DMS 273 treated with DMSO at 0.1 percent for 48 hours (cell line): ENCODE measurements at places on chromosomes 2 and 18.

DNA sequence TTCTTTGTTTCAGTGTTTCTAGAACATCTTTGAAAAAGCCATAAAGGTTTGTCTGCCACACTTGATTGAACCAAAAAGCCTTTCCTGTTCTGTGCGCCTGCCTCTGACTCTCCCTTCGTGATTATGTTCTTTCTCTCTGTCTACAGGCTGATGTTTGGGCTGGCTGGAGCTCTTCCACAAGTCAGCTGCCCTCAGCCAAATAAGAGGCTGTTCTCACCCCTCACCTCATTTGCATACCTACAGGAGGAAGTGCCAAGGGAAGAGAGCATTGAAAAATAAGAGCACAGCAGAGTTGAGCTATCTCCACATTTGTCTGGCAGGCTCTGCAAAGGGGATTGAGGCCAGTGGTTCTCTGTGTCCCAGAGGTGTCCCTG lies 15.8 kb downstream of the INPP5D start:
- no peak for DNase-seq

DNA sequence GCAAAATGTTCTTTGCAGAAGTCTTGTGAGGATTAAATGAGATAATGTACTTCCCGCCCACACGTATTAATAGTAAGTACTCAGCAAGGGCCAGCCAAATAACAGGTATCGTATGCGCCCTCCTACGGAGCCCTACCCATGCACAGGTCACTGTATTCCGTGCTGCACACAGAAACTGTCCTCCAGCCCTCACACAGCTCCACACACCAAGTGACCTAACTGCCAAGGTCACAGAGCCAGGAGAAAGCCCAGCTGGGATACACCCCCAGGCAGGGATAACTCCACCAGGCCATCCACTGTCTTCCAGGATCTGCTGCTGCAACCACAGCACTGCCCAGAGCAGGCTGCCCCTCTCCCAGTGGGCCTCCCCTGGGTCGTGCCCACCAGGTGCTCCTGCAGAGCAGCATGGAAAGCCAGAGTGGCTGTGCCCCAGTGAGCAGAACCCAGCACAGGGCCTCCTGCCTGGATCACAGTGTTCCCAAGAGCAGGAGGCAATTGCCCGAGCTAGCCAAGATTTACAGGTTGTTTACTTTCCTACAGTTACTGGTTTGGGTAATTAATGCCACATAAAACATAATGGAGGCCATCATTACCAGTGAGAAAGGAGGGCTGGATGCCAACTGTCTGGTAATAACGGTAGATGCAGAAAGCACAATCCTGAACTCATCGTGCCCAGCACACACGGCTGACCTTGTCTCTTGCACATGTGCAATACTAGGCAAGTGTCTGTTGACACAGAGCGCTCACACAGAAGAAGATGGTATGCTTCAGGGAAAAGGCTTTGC lies 24.4 kb downstream of the TFCP2L1 start:
- DNase-seq = no peak

DNA sequence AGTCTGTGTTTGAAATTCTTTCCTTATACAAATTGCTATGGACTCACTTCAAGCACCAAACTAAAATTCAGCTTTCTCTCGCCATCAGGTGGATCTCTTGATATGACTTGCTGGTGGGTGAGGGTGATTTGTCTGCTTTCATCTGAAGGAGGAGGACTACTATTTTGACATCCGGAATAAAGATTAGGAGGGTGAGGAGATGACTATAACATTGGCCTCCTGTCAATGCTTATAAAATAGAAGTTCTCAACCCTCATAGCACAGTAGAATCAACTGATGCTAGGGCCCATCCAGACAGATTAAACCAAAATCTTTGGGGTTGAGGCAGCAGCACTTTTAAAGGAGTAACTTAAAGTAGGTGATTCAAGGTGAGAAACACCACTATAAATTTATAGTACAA lies 120.4 kb upstream of the DNAJC10 start:
- no peak for DNase-seq

DNA sequence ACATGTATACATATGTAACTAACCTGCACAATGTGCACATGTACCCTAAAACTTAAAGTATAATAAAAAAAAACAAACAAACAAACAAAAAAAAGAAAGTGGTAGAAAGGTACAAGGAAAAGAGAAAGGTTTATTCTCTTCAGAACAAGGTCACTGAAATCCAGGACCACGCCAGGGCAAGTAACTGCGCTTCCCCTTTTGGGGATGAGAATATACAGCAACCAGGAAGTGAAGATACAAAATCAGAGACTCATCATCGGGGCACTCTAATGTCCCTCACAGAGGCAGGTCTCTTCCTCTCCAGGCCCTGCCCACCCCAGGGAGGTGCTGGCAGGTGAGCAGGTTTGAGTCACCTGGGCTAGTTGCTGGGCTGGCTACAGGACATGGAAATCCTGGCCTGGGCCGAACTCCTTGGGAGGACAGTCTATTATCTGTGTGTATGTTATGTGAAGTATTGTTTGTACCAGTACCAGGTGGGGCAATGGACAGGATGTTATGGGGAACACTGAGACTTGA lies 100.4 kb upstream of the GPR45 start:
- DNase-seq = no peak

- no peak for DNase-seq
Measured at GRCh38 chr2:155412598-155412997, 714.1 kb downstream of the KCNJ3 start.

- no peak for DNase-seq
Measured at GRCh38 chr2:146481629-146482028, 1363.2 kb upstream of the ACVR2A start.

GRCh38 chr2:3348767-3349166 lies 28.9 kb downstream of the EIPR1 start:
- DNase-seq = no peak

DNA sequence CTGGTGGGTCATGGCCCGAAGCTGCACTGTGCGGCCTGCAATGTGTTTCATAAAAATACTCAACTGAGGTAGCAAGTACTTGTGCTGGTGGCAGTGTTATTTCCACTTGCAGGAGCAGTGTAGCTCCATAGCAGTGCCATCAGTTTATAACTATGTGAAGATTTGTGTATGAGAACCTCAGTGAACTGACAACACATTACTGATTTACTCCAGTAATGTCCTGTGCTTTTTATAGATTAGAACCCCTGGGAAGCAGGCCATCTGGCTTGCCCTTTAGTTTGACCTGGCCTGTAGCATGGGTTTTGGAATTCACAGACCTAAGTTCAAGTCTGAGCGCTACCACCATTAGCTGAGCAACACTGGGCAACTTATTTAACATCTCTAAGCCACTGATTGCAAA lies 99.7 kb upstream of the AQP4 start:
- DNase-seq = no peak

- no peak for DNase-seq
Measured at GRCh38 chr18:47968721-47969120, 38.3 kb upstream of the SMAD2 start.

GRCh38 chr2:227360351-227360750 lies 18.8 kb downstream of the TM4SF20 start:
- DNase-seq = no peak

DNA sequence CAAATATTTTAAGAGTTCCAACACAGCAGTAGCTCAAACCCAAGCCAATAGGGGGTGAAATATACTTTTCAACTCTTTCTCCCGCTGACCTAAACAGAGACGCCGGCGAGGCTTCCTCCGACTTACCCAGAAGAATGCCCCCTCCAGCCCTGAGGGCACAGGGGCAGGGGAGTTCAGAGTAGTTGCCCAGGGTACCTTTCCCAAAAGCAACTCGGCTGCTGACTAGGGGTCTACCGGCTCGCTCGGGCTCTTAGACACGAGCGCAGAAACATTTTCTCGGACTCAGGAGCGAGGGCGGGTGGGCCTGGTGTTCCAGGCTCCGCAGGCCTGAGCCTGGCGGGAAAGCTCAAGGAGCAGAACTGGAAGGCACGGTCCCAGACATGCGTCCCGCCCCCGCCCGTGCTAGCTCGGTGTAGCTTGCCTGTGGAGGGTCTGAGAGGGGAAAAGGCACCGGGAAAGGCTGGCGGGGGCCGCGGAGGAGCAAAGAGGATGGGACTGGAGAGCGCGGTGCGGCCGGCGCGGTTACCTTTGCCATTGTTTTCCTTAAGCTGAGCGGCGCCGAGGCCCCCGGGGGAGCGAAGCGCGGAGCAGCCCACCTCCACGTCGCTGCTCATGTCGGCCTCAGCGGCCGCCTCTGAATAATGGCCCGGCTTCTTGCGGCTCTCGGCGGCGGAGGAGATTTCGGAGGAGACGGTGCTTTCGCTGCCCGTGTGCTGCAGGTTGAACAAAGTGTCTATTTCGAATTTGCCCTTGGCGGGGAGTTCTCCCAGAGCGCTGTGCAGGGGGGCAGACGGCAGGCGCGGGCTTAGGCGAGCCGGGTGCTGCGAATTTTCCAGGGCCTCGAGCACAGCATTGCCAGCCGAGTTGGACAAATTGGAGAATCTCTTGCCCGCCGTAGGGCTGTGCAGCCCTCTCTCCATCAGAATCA lies 674 bp downstream of the EVX2 start:
- no peak for DNase-seq

GRCh38 chr2:45141883-45142866 lies 132.9 kb upstream of the SIX2 start:
- DNase-seq = no peak

- no peak for DNase-seq
Measured at GRCh38 chr2:108909275-108909823, 79.7 kb downstream of the EDAR start.

- no peak for DNase-seq
Measured at GRCh38 chr2:53632714-53633113, 134.9 kb upstream of the CHAC2 start.

GRCh38 chr2:234880551-234881211 lies 71.1 kb upstream of the SH3BP4 start:
- no peak for DNase-seq

GRCh38 chr18:22572341-22572740 lies 154.6 kb upstream of the CTAGE1 start:
- DNase-seq = no peak
